ENCODE measurements at places on chromosomes 7 and 10.
A peak's percentile ranks its signal among the peaks of the same experiment; 100 is the strongest.

- DNase-seq = no peak
These were observed 1.1 kb upstream of the EMX2 start for GRCh38 chr10:117541405-117541908.

DNA sequence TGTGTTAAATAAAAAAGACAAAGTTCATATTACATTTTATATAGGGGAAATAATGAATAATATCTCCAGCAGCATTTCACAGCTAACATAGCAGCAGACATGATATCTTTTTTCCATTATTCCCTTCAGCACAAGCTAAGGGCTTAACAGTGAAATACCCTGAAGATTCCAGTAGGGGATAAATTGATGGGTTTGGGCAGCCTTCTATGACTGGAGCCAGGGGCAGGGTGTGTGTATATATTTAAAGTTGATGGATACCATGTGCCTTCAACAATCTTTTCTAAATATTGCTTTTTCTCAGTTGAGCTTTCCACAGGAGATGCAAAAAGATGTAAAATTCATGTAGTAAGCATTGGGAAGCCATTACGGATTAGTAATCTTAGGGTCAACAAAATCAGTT lies 151.2 kb downstream of the MAGI2 start:
- no peak for DNase-seq

DNA sequence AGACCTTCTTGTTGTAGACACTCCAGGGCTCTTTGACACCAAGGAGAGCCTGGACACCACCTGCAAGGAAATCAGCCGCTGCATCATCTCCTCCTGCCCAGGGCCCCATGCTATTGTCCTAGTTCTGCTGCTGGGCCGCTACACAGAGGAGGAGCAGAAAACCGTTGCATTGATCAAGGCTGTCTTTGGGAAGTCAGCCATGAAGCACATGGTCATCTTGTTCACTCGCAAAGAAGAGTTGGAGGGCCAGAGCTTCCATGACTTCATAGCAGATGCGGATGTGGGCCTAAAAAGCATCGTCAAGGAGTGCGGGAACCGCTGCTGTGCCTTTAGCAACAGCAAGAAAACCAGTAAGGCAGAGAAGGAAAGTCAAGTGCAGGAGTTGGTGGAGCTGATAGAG lies 5.5 kb downstream of the GIMAP7 start:
- no peak for DNase-seq

- DNase-seq = no peak
These were observed 488.0 kb downstream of the MDFIC start for GRCh38 chr7:115409682-115410433.

DNA sequence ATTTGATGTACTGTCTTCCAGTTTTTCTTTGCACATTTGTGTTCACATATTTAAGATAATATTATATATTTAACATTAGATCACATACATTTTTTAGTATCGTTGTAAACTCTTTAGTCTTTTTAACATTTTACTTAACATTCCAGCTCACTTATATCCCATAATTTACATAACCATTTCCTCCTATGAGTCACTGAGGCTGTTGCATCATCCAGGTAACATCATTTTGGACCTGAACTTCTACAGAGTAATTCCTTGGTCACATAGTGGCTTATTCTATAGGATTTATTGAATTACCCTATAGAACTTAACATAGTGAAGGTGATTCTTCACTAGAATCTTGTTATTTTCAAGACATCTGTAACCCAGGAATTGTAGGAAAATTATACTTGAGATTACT lies 194.4 kb downstream of the POU6F2 start:
- no peak for DNase-seq

GRCh38 chr10:47348138-47348651 lies at the start of gene RBP3:
Gene RBP3 (plus strand): TSS chr10:47348363. CDS start chr10:47348485, 122 bp downstream.
- peak; percentile 98 for DNase-seq

GRCh38 chr7:33649476-33650441 lies 255.6 kb upstream of the BMPER start:
- DNase-seq = no peak

GRCh38 chr10:71567006-71567405 lies 152.6 kb downstream of the C10orf105 start:
- no peak for DNase-seq

DNA sequence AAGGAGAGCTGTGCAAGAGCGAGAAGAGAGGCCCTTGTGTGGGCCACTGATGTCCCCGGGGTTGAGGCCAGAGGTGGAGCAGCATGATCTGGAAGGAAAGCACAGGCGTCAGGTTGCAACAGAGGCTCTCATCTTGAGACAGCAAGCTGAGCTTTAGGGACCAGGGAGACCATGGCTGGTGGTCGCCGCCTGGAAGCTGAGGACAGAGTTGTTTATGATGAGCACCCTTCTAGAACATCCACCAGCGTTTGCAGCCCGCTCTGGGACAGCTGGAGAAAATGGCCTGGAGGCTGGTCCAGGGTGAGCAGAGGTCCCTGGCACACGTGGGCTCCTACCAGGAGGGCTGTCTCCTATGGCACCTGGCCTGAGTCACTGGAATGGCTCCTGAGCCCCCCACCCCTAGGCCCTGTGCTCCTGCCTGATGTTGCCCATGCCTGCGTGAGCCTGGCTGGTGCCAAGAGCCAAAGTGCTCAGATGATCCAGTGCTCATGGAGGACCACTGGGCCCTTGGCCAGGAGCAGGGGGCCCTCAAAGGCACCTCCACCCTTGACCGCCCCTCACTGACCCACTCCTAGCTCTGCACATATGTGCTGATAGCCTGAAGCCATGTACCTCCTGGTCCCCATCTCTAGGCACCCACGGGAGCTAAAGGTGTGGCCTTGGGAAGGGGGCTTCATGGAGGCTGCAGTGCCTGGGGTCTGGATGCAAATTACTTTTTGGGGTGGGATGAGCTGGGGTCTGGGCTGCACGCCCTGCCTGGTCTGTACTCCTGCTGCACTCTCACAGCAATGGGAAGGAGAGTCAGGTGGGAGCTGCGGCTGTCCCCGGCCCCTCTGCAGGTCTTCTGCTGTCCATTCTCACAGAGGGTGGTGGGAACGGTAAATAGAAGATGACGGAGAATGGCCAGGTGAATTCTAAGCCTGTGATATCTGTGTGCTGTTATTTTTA lies 40.1 kb upstream of the RET start:
- DNase-seq = no peak

DNA sequence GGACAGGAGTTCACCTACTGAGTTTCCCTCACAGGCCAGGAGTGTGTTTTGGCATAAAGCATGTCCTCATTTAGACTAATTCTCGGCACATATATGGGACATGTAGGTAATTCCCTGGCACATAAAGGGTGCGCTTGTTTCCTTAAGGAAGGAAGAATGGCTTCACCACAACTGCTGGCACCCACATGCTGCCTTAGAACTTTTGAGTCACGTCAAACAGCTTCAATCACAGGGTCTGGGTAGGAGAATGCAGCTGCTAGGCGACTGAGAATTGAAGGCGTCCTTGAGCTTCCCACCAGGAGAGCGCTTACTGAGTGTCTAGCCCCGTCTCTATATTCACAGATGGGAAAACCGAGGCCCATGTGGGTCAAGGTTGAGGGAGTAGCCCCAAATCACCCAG lies 146.1 kb downstream of the CHN2 start:
- no peak for DNase-seq

DNA sequence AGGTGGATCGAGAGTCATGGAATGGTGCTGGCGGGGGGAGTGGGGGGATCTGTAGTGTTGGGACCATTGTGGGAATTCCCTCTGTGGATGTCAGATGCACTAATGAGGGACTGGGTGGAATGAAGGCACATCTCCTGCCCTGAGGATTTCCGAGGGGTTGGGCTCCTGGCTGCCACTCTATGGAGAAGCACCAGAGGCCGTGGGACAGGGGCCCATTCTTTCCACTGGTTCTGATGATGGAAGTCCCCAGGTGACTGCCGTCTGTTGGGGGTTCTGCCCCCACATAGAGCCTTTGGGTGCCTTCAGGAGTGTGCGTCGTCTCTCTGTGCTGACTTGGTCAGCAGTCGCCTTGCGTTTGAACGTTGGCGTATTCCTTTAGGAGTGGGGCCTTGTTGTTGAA lies 202.9 kb downstream of the GLRX3 start:
- no peak for DNase-seq

GRCh38 chr7:108003599-108003935 lies 606 bp upstream of the LAMB1 start:
- DNase-seq = no peak

DNA sequence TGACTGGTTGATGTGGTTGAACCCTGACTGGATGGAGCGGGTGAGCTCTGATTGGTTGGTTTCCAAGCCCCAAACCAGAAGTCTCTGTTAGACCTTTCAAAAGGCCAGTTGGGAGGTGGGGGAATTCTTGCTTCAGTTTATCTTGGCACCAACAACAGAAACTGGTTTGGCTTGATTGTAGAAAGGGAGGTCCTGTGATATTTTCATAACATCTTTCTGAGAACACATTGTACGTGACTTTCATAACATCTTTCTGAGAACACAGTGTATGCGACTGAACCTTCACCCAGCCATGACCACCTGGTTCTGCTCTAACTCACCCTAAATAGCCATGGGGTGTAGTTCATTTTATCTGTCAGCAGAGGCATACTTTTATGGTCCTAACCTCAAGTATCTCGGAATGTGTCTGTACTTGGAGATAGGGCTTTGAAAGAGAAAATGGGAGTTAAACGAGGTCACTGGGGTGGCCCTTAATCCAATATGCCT lies 88.3 kb downstream of the GALNT17 start:
- no peak for DNase-seq

DNA sequence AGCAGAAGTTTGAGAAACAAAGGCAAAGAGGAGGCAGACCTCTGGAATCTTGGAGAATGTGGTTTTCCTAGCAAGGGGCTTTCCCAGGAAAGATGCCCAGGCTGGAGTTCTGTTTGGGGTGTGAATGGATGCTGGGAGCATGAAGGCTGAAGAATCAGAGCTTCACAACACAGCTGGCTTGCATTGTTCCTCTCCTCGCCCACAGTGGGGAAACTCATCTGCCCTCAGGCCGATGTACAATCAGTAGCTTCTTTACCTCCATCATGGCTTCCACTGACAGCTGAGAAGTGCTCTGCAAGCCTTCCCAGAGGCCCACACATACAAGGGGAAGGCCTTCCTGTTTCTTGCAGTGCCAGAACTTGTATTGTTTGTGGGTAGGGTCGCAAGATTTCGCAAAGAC lies 90.8 kb upstream of the HECTD2 start:
- DNase-seq = no peak

GRCh38 chr10:119100434-119101238 lies 3.3 kb upstream of the DENND10 start:
- DNase-seq = no peak

DNA sequence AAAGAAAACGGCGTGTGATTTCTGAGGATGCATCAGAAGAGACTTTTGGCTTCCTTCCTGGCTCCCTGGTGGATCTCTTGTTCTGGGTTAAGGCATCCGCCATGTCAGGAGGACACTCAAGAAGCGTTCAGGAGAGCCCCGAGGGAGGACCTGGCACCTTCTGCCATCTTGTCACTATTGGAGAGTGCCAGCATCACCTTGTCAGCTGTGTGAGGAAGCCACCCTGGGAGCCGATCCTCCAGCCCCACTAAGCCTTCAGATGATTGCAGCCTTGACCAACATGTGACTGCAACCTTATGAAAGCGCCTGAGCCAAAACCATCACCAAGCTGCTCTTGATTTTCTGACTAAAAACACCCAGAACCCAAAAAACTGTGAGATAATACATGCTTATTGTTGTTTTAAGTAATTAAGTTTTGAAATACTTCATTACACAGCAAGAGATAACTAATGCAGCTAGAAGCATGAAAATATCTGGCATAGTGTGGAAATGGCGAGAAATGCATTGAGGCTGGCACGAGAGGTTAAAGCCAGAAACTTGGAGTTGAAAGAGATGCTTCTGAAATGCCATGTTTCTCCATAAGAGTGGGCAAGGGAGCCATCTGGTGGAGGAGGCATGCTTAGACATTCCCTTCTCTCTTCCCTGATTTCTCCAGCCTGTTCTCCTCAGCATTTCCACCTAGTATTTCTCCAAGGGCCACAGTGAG lies 5.4 kb upstream of the ZFYVE27 start:
- DNase-seq = peak; percentile 52

DNA sequence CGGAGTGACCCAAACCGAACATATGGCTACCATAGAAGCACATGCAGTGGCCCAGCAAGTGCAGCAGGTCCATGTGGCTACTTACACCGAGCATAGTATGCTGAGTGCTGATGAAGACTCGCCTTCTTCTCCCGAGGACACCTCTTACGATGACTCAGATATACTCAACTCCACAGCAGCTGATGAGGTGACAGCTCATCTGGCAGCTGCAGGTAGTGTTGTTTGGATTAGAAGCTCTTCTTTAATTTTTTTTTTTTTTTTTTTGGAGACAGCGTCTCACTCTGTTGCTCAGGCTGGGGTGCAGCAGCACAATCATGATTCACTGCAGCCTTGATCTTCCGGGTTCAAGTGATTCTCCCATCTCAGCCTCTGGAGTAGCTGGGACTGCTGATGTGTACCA lies 45.8 kb downstream of the NRF1 start:
- no peak for DNase-seq

DNA sequence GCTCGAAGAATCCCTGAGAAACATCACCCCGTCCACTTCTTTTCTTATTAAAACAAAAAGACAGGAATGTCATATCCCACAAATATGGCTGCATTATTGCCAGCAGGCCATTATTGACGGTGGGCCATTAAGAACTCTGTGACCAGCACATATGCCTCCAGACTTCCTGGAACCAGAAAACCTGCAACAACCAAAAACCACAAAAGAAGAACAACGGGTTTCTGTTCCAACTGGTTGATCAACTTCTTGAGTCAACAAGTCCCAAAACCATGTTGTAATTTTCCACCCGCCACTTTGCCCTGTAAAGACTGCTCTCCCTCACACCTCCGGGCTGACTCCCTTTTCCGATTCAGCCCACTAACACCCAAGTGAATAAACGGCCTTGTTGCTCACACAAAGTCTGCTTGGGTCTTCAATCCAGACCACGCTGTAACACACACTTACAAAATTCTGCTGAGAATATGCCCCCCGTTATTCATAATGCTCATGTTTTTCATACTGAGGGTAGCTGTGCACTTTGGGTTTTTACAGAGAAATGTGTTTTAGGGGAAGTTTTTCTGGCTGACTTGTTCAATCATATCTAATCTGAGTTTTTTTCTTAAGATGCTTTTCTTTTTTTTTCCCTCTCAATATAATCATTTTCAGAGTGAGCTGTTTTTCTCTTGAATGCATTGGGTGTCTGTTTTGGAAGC lies 20.7 kb downstream of the ZNF107 start:
- DNase-seq = no peak

GRCh38 chr10:130545122-130545521 lies 408.9 kb downstream of the GLRX3 start:
- DNase-seq = no peak

GRCh38 chr7:6162331-6162620 lies 110.1 kb downstream of the CYTH3 start:
- DNase-seq = no peak

GRCh38 chr10:60732198-60732806 lies 46.0 kb upstream of the CDK1 start:
- no peak for DNase-seq

DNA sequence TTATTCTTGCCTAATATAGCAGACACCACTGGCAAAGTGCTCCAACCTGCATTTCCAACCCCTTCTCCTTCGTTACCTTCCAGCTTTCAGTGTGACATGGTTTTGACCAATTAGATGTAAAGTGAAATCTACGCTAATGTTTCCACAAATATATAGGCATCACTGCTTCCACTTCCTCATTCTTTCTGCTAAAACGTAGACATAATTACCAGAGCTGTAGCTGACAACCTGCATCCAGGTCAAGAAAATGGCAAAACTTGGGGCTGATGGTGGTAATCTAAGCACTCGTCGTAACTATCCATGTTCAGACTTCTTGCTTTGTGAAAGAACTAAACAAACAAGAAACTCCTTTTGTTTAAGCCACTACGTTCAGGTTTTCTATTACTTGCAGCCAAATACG lies 41.8 kb upstream of the COL1A2 start:
- DNase-seq = no peak

GRCh38 chr7:79876848-79877252 lies 257.8 kb upstream of the GNAI1 start:
- no peak for DNase-seq
